Placental pericyte (primary cell): ENCODE measurements at places on chromosomes 12 and 14. TPM values are rescaled to one million over a fixed set of nuclear protein-coding genes. Genes with fewer than 3 reads are reported as not detected.

Gene PLEKHG3
- 3.1 and 11.2 TPM in 2 replicates for total RNA-seq

Gene CLEC9A
- not detected in 2 replicates for total RNA-seq

Gene PDZRN4
- total RNA-seq: not detected in 2 replicates

Gene SYNDIG1L
- not detected in 2 replicates for total RNA-seq
